Activated CD8-positive, alpha-beta memory T cell treated with anti-CD3 and anti-CD28 coated beads, Interleukin-2, amount 50 U/mL, for 4 hours (primary cell): ENCODE measurements at places on chromosomes 11 and 22.

DNA sequence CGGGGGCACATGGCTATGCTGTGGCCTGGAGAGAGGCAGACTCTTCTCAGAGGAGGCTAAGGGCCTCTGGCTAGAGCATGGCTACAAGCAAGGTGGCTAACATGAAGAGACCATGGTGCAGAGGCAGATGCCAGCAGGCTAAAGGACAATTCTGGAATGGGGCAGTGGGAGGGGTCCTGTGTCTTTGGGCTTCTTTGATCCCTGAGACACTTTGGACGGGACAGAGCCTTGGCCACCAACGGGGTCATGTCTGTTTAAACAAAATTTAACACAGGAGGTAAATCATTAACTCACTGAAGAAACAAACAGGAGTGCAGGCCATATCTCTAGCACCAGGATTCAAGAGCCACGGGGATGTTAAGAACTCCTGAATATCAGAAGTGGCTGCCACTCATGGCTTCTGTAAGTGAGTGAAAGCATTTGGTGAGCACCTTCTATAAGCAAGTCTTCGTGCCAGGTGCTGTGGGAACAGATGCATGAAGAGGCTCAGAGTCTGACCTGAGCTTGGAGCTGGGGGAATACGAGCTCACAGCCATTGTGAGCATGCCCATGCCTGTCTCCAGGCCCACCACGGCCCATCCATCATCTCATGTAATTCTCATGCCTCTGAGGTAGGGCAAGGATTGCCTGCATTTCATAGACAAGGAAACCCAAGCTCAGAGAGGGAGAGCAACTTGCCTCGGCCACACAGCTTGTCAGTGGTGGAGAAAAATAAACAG, 18.3 kb upstream of the ZNRF3 start:
- DNase-seq = no peak

GRCh38 chr11:15893080-15893492, 463.3 kb downstream of the SOX6 start:
- DNase-seq = no peak

GRCh38 chr22:34070051-34070450, 149.8 kb upstream of the LARGE1 start:
- no peak for DNase-seq

DNA sequence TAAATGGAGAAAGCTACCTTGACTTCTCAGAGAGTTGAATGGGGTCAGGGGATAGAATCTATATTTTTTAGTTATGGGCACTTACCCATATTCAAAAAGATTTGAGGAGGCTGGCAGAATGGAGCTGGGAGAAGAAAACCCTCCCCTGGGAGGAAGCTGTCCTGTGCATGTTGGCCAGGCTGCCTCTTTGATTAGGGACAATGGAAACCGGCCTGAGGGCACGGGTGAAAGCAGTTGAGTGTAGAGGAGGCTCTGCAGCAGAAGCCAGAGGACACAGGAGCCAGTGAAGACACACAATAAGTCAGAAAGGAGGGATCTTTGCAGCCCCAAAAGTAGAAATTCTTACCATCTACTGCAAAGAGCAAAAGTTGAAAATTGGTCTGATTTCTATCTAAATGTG, 66.6 kb upstream of the B3GAT1 start:
- no peak for DNase-seq

DNA sequence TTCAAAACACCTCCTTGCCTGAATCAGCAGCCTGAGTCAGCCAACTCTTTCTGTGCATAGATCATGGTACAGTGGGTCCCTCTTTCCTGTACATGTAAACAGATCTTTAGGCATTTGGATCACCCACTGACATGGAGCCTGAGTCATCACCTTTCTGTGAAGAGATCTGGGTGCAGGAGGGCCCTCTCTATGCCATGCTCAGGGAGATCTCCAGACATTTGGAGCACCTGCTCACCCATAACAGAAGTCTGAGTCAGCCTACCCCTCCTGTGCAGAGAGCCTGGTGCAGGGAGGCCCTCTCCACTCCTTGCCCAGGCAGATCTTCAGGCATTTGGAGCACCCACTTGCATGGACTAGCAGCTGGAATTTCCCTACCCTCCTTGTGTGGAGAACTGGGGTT, 56.2 kb upstream of the GLYAT start:
- no peak for DNase-seq

DNA sequence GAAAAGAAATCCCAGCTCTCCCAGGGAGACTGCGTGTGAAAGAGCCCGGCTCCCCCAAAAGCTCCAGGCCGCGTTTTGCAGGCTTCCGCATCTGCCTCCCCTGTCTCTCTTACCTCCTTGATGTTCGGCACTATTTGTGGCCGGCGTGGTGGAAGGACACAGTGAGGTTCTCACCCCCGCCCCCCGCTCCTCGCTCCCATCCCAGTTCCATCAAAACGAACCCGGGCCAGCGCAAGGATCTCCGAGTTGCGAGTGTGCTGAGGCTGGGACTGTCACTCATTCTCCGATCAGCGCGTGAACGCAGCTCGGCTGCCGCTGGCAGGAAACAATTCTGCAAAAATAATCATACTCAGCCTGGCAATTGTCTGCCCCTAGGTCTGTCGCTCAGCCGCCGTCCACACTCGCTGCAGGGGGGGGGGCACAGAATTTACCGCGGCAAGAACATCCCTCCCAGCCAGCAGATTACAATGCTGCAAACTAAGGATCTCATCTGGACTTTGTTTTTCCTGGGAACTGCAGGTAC, at the start of gene NCAM1:
Gene NCAM1, plus strand, starts transcription at position 275 of the 523 bp plus-strand sequence.
- DNase-seq = peak; percentile 17

DNA sequence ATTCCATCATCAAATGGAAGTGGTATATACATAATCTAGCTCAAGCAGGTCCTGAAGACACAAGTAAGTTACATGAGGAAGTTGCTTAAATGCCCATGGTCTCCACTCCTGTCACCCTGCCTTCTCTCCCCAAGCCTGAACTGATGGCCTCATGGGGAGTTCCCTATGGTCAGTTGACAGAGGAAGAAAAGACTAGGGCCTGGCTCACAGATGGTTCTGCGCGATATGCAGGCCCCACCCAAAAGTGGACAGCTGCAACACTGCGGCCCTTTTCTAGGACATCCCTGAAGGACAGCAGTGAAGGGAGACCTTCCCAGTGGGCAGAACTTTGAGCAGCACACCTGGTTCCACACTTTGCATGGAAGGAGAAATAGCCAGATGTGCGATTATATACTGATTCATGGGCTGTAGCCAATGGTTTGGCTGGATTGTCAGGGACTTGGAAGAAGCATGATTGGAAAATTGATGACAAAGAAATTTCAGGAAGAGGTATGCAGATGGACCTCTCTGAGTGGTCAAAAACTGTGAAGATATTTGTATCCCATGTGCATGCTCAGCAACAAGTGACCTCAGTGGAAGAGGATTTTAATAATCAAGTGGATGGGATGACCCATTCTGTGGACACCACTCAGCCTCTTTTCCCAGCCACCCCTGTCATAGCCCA, 17.3 kb upstream of the CD82 start:
- no peak for DNase-seq

DNA sequence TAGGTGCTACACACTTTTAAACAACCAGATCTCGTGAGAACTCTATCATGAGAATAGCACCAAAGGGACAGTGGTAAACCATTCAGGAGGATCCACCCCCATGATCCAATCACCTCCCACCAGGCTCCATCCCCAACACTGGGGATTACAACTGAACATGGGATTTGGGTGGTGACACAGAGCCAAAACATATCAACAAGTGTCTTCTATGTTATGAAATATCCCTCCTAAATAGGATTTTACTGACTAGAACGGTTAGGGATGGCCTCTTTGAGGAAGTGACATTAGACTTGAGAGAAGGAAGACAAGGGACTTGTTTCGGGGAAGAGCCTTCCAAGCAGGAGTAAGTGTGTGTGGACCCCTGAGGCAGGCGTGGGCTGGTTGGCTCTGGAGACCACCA, 11.9 kb upstream of the MRPL11 start:
- no peak for DNase-seq

- DNase-seq = no peak
Observed at GRCh38 chr11:11843211-11843621, 1.4 kb downstream of the USP47 start.

DNA sequence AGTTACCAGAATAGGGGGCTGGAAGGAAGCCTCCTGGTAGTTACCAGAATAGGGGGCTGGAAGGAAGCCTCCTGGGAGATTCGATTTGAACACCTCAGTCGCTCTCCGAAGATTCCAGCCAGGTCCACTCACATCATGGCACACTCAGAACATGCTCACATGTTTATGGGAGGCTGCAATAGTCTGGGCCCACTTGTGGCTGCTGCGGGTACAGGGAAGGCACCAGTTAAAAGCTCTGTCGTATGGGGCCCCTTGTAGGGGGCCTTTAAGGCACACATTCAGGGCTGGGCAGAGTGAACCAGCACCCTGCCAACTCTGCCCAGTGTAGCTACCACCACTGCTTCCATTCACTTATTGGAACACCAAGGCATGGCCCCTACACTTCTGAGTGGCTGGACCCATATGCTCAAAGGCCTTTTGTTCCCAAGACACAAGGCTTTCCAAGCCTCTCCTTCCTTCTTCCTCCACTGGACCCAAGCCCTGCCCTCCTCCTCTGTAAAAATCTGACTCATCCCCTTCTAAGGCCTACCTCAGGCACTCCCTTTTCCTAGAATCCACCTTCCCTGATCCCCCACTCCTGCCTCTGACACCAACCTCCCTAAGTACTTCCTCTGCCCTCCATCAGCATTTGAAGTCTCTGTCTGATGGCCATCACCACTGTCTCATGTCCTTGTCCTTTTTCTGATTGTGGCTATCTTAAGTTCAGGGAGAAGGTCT, 28.0 kb downstream of the USP35 start:
- no peak for DNase-seq

DNA sequence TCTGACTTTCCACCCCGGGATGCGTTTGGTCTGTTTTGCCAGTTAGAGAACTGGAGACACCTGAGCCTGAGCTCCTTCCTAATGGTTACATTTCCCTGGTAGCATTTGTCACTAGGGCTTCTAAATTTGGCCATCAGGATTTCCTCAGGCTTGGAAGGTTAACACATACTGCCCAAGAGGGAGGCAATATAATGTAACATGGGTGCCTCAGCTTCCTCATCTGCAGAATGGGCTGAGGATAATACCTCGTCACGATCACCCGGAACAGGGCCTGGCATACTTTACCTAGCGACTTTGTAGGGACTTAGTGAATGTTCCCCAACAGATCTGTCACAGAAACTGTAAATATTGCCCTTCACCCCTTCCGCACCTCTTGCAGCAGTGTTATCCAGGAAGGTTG, 11.3 kb downstream of the IL17RA start:
- no peak for DNase-seq
